ENCODE measurements at places on chromosomes 12 and 14.

GRCh38 chr12:108750526-108750925 is 19.2 kb upstream of the CORO1C start:
- no peak for DNase-seq

- no peak for DNase-seq
These were observed 20.3 kb upstream of the DRAM1 start for GRCh38 chr12:101857043-101857558.

- DNase-seq, result no peak
These were observed 3.2 kb upstream of the KRT2 start for GRCh38 chr12:52655251-52655650.

GRCh38 chr12:91654087-91654486 is 471.5 kb upstream of the DCN start:
- DNase-seq, result no peak

GRCh38 chr12:1920971-1921370 is 2.5 kb upstream of the CACNA2D4 start:
- DNase-seq, result no peak

DNA sequence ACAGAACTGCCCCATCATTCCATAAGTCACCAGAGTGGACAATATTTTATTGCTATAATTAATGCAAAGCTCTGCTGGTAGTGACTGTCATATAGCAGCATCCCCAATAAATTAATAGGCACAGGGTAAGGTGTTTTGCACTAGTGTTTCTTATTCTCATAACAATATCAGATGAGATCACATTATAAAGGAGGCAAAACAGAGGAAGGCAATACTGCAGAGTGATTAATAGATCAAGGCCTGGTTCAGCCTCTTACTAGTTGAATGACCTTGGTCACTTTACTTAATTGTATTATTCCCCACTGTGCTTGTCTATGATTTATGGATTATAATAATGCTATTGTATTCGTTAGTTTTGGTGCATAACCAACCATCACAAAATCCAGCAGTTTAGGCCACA is 784.8 kb downstream of the VRK1 start:
- no peak for DNase-seq

GRCh38 chr14:64594438-64594837 is 44.7 kb downstream of the PPP1R36 start:
- no peak for DNase-seq

DNA sequence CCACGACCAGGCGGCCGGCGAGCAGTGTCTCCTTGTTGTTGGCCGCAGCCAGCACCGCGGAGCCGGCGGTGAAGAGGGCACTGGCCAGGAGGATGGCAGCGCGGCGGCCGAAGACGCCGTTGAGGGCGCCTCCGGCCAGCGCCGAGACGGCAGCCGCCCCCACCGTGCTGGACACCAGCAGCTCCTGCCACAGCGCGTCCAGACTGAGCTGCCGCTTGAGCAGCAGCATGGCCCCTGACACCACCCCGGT is 691 bp downstream of the SLC2A13 start:
- DNase-seq, result no peak

- DNase-seq, result no peak
These were observed 21.1 kb upstream of the SCARB1 start for GRCh38 chr12:124884587-124885438.

DNA sequence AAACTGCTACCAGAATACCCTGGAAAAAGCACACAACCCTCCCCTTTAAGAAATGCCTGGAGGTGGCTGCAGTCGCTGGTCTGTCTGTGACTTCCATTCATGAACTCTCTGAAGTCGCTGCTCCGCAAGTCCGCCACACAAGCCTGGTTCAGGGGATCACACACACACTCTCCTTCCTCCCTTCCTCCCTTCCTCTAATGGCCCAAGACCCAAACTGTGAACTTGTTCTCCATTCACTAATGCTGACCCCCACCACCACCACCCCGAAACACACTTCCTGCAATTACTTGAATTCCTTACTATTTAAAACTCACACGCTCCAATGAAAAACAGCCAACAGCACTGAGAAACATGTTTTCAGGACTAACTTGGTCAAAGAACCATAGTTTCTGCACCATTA is 1.0 kb upstream of the LMO3 start:
- no peak for DNase-seq

- no peak for DNase-seq
These were observed 122.5 kb downstream of the DICER1 start for GRCh38 chr14:95034788-95035187.

DNA sequence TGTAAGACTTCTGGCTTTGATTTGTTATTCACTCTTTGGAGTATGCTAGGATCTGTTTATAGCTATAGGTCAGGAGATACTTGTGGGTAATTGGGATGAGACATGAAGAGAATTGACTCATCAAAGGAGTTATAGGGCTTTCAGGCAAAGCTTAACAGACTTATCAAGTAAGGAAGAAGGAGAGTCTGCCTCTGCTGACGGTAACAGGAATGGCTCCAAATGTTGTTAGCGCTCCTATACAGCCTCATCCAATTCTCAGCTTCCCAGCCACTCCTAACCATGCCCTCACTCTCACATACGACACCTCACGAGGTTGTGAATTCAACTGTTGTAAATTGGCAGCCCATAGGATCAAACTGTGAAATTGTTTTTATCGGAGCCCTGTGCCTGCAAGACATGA is 140.5 kb downstream of the KCNA5 start:
- no peak for DNase-seq

GRCh38 chr12:18895540-18895939 is 157.6 kb downstream of the CAPZA3 start:
- no peak for DNase-seq

DNA sequence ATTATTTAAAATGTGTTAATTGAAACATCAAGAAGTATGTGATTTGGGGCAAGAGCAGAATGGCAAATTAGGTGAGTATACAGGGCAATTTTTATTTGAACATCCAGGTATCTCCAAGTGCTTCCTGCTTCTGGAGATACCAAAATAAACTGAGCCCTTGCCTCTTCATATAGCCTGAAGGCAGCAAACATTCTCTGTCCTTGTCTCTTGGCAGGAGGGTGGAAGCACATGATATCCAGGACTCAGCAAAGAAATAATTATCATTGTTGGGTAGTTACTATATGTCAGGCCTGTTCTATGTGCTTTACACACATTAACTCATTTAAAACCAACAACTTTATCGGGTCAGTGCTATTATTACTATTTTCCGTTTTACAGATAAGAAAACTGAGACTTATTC is 12.5 kb downstream of the LIN7A start:
- DNase-seq, result no peak

GRCh38 chr14:69356903-69357543 is 41.1 kb downstream of the ERH start:
- no peak for DNase-seq

DNA sequence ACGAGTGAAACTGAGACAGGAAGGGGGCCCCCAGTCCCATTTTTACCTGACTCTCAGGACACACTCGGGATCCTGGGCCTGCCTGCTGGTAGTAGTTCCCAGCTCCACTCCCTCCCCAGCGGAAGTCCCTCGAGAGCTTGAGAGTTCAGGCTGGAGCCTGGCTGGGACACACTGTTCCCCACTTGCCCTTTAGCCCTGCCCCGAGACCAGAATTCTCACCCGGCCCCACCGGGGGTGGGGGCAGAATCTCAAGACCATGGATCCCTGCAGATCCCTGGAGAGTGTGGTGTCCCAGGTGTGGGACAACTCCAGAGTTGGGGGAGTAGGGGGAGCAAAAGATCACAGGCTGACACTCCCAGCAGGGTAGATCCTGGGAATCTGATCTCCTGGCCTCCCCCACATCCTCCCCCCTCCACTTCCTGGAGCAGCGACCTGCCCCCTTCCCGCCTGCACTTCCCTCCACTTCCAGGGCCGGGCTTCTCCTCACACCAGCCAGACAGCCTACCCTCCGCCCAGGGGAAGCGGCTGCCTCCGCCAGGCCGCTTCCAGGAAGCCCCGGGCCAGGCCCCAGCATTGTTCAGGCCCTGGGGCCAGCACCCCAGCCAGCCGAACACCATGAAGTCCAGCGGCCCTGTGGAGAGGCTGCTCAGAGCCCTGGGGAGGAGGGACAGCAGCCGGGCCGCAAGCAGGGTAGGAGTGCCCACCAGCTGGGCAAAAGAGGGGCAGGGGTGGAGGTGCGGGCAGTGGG is at the start of gene TNS2:
Gene TNS2, plus strand, starts transcription at position 495 of the 748 bp plus-strand sequence. Its CDS starts 121 bp downstream, at position 616.
- no peak for DNase-seq

DNA sequence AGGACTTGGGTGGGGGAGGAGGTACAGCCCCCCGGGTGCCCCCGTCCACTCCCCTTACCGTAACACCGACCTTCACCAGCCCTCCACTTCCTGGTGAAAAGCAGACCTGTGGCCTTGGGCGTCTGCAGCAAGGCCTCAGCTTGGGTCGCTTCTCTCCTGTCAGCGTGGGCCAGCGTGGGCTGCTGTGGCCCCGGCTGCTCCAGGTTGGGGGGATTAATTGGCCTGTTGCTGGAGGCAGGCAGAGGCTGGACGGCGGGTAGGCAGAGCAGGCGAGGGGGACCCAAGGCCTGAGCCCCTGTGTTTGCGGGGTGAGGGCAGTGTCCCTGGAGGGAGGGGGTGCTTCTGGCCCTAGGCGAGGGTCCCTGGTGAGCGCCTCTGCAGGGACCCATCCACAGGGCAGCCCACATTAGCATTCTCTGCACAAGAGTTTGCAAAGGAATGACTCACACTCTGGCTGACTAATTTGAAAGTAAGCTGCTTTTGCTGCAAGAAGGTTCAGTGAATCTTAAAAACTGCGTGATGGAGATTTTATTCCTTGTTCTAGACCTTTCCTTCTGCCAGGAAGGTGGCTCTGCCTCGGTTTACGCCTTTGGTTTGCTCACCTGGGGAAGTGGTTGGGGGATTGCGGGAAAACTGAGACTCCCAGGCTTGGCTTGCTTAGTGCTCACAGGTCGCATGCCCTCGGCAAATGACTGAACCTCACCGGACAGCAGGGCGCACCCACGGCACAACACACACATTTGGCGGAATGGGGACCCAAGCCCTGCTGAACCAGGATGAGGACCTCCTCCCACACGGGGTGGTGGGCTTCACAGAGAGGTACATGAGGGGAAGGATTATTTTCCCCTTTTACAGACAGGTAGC is 37.9 kb upstream of the DLK1 start:
- DNase-seq, result no peak

DNA sequence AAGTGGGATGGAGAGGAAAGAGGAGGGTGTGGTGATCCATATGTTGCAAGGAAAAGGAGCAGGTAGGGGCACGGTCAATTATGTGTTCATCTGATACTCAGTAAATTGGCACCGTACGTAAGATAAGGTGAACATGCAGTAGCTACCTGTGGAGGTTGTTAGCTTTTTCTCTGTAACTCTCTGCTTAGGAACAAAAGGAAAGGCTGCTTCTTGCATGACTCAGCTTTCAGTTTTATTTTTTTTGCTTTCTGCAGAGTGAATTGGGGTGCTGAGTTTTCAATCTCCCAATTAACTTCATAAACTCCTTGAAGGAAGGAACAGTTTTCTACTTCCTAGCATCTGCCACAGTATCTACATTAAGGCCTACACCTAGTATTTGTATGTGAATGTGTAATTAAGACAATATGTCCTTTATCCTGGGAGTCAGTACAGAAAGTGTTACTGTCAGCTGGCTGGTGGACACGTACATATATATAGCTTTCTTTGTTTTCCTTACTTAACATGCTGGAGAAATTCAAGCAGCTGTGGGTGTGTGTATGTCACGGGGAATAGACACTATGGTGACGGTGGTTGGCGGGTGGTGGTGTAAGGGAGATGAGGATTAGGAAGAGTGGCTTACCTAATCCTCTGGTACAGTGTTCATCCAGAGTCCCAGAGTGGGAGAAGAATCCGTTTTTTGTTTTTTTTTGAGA is 40.1 kb upstream of the WNK1 start:
- no peak for DNase-seq

DNA sequence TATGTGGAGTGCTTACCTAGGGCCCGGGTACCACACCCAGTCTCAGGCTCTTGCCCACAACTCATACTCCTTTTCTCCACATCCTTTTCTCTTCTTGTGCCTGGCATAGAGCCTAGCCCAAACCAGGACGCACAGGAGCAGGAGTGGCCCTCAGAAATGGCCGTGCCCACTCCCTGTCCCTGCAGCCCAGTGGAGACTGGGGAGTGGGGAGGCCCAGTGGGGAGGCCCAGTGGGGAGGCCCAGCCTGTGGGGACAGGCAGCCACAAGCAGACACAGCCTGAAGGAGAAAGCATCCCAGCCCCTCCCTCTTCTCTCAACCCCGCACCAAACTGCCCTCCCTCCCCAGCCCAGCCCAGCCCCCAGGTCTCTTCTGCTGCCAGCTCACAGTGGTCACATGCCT is 196.8 kb downstream of the KIF26A start:
- DNase-seq, result no peak

- DNase-seq, result no peak
These were observed 5.5 kb upstream of the ATN1 start for GRCh38 chr12:6921996-6922946.

- DNase-seq, result no peak
These were observed 101.9 kb upstream of the OVCH1 start for GRCh38 chr12:29599381-29599780.

DNA sequence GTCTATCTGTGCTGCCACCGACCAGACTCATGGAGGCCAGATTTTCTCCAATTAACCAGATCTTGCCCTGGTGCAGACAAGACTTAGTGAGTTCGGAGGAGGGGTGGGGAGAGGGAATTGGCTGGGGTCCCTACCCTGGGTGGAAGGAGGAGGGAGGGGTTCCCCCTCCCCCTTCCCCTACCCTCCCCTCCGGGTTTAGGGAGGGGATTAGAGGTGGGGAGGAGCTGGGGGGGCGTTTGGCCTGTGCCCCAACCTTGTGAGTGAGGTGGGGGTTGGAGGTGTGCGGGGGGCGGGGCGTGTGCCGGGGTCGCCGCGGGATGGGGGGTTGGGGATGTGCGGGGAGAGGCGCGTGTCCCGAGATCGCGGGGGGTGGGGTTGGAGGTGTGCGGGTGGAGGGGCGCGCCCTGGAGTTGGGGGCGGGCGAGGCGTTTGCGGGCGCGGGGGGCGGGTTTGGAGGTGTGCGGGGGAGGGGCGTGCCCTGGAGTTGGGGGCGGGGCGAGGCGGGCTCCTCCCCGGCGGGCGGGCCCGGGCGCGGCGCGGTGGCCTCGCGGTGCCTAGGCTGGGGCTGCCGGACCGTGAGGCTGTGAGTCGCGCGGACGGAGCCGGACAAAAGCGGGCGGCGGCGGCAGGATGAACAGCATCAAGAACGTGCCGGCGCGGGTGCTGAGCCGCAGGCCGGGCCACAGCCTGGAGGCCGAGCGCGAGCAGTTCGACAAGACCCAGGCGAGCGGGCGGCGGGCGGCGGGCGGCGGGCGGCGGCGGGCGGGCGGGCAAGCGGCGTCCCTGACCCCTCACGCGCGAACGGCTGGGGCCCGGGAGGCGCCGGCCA is at the start of gene HIP1R:
Gene HIP1R, plus strand, starts transcription at position 537 of the 829 bp plus-strand sequence. Its CDS starts 94 bp downstream, at position 631.
- DNase-seq, result peak; percentile 26

- DNase-seq, result no peak
These were observed 319.4 kb downstream of the KCNC2 start for GRCh38 chr12:74890237-74890599.

All from stimulated activated CD4-positive, alpha-beta T cell treated with anti-CD3 and anti-CD28 coated beads, TNF-alpha, amount 100 ng/mL, for 1 hour (primary cell).